ENCODE measurements at places on chromosomes 6 and 20.

DNA sequence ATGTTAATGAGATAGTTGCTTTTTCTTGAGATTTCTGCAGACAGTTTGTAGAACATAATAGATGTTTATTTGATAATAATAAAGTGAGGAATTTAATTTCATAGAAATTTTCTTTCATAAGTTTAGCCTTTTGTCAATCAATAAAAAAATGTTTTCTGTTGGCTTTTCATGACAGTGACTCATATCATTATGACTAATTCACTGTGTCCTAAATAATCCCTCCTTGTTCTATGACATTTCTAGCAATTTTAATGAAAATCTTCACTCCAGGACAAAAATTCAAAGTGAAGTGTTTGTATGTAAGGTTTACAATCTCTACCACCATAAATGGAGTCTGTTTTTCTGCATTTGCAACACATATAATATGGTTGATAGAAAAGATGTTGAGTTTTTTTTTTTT lies 109.9 kb downstream of the UTRN start:
- no peak for DNase-seq

- DNase-seq = no peak
Observed at GRCh38 chr20:31835977-31836852, 9.2 kb downstream of the FOXS1 start.

GRCh38 chr6:119105282-119105681 lies 26.8 kb upstream of the FAM184A start:
- no peak for DNase-seq

DNA sequence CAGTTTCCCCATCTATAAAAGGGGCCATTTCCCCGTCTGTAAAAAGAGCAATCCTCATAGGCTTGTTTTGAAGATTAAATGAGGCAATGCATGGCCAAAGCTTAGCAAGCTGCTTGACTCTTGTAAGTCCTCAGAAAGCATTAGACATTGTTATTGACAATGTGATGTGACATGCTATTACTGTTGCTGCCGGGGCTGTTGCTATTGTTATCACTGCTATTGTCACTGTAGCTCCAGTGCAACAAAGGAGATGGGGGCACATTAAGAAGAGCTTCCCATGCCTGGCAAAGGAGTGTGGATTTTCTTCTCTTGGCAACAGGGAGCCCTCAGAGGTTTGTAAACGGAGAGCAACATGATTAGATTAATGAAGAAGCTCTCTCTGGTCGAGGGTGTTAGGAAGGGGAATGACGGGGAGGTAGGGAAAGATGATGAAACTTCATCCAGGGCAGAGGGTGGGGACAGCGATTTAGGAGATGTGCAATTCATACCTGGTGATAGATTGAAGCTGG lies 33.1 kb upstream of the FAM83D start:
- no peak for DNase-seq

DNA sequence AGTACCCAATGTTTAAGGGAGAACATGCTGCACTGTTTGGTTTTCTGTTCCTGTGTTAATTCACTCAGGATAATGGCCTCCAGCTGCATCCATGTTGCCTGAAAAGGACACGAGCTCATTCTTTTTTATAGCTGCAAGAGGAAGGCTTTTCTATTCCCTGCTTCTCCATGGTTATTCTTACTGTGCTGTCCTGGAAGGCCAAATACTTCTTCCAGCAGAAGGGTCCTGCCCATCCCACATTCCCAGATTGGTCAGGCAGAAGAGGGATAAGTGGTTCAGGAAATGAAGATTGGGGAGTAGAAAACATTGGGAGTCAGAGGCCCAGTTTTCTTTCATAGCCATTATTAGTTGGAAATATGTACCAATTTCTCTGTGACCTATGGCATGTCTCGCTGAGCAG lies 122.4 kb downstream of the TCP11 start:
- no peak for DNase-seq

DNA sequence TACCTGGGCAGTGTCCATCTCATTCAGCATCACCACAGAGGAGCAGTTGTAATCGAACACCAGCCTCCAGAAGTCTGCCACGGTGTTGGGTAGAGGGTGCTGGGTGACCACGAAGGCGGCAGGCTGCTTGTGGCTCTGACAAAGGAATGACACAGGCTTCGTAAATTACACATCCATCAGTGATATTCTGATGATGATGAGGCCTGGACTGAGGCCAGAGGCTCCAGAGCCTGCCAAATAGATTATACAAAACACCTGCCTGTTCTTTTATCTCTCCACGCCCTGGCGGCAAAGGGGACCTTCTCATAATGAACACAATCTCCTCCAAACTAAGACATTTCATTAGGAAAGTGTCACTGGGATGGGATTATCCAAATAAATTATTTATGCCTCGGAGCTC lies 480.2 kb upstream of the CHD6 start:
- DNase-seq = no peak

- no peak for DNase-seq
Observed at GRCh38 chr6:89242574-89243330, 25.6 kb upstream of the GABRR1 start.

- DNase-seq = peak; percentile 89
Observed at GRCh38 chr6:158869826-158870648, 50.9 kb upstream of the EZR start.

GRCh38 chr6:24775520-24776058 lies 852 bp downstream of the GMNN start:
- no peak for DNase-seq

DNA sequence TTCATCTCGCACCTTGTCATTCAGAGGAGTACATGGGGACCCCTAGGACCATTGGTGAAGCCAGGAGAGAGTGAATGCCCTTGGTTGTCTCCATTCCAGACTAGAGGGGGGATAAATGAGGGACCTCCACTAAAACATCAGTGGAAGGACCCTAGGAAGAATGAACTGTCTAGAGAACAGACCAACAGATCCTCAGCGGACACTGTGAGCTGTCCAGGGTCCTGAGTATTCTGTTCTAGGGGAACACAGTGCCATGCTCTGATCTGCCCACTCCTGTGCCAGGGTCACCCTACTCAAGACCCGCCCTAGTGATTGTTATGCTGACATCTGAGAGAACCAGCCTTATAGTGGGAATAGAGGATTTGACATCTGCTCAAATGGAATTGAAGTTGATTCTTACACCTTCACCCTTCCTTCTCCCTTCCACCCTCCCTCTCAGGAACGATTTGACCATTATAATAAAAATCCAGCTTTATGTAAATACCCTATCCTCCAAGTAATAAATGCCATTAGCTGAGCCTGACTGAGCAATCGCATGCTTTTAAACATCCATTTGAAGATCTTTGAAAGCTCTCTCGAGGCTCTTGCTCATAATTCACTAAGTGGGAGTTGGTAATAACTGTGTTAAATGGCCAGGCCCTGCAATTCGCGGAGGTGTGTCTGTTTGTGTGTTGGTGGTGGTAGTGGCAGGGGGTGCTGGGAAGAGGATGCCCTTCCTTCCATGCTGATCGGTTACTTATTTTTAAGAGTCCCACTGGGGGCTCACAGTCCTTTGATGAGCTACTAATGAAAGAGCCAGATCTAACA lies 43.6 kb upstream of the SLC32A1 start:
- no peak for DNase-seq

GRCh38 chr20:7989379-7989778 lies 30.2 kb downstream of the TMX4 start:
- DNase-seq = no peak

DNA sequence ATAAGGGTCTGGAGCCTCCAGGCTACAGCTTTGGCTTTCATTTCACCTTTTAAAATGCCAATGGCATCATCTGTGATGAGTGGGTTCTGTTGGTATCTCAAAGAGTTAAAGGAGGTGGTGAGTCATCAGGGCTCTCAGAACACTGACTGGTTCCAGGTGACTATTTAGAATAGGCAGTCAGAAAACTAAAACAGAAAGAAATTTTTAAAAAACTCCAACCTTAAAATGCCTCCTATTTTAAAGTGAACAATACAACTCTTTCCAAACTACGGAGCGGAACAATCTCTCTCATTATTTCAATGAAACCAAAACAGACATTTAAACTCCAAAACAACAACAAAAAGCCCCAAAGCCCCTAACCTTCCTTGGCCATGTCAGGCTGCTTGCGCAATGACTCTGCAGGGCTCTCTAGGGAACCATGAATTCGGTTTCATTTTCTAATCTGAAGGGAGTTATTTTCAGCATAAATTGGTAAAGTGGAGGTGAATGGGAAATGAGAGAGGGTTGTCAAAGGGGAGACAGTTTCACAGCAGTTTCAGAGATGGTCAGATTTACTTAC lies 194.9 kb downstream of the KIF6 start:
- no peak for DNase-seq

GRCh38 chr6:20317430-20317829 lies 84.2 kb upstream of the E2F3 start:
- no peak for DNase-seq

DNA sequence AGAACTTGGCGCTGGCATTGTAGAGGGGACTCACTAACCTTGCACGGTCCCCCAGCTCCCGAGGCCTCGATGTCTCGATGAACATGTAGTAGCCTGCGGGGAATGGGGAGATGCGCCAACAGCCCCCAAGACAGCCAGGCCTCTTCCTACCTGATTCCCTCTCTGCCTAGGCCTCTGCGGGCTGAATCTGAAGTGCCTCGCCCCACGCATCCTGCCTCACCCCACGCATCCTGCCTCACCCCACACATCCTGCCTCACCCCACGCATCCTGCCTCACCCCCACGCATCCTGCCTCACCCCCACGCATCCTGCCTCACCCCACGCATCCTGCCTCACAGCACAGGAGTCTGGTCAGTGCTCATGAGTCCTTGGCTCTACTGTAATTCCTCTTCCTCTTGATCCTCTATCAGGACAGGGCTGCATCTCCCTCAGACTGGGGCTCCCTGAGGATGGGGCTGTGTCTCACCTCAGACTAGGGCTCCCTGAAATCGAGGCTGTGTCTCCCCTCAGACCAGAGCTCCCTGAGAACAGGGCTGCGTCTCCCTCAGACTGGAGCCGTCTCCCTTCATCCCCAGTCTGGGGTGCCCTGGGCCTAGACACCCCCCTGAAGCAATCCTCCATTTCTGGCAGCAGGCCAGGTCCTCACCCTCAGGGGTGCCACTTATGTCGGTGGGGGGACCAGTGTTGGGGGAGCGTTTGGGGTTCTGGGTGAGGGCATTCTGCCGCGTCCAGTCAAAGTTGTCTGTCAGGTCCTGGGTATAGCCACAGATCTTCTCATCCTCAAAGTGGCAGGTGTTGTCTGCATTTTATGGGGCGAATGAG lies 53.6 kb downstream of the MDGA1 start:
- peak; percentile 13 for DNase-seq

DNA sequence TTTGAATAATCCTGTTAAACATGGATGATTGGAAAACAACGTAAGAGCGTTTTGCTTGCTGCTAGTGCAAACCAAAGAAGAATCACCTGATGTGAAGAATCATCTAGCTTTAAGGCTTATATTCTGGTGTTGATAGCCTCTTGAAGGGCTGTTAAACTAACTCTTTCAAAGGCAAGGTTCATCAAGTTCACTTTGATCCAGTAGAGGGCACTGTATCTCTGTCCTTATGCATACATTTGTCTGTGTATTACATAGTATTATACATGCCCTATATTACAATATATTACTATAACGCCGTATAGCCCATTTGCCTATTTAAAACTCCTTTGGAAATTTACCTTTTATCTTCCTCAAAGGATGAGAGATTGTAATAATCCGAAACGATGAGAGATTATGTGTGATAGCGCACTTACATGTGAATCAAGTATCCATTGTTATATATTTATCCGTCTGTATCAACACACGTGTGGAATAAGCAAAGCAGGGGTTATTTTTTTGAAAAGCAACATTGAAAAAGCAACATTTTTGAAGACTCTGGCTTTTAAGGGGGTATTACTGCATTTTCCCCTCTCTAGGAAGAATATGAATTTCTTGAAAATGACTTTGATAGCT lies 50.8 kb upstream of the NRN1 start:
- DNase-seq = no peak
